ENCODE measurements at places on chromosomes 6 and 20.

- DNase-seq = no peak
Observed at GRCh38 chr6:26092443-26092842, 5.2 kb downstream of the HFE start.

- DNase-seq = no peak
Observed at GRCh38 chr6:25202504-25202903, 76.7 kb upstream of the CARMIL1 start.

DNA sequence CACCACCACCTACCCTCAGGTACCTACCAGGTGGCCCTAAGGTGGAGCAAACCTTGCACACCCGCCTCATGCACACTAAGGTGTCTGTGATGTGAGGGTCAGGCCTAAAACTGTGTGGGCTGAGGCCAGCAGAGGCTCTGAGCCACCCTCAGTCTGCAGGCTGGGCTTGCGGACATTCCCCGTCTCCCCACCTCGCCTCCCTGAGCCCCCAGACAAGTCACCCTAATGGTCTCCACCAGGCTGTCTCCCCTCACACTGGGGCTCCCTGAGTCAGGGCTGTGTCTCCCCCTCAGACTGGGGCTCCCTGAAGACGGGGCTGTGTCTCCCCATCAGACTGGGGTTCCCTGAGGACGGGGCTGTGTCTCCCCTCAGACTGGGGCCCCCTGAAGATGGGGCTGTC lies 12.5 kb downstream of the PRPH2 start:
- DNase-seq = no peak

DNA sequence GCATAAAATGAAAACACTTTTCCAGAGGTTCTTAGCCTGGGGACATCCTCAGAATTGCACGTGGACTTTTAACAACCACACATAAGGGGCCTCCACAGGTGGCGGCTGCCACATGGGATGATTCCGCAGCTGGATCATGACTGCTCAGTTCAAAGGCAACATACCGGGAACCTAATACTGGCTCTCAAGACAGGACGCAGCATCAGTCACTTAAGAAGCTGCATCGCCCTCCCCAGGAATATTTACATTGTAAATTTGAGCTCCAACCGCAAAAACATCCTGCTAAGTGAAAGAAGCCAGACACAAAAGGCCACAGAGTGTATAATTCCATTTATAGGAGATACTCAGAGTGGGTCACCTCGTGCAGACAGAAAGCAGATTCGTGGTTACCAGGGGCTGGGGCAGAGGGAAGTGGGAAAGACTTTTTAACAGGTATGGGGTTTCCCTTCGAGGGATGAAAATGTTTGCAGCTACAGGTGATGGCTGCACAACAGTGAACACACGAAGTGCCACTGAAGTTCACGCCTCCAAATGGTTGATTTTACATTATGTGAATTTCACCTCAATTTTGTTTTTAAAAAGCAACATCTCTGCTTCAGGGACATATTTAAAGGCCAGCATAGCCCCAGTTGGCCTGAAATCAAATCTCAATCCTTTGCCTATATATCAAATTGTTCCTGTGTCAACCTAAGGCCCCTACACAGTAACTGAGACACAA lies 141.5 kb downstream of the BMP7 start:
- no peak for DNase-seq

- DNase-seq = no peak
Observed at GRCh38 chr6:56771189-56771588, 128.5 kb upstream of the DST start.

DNA sequence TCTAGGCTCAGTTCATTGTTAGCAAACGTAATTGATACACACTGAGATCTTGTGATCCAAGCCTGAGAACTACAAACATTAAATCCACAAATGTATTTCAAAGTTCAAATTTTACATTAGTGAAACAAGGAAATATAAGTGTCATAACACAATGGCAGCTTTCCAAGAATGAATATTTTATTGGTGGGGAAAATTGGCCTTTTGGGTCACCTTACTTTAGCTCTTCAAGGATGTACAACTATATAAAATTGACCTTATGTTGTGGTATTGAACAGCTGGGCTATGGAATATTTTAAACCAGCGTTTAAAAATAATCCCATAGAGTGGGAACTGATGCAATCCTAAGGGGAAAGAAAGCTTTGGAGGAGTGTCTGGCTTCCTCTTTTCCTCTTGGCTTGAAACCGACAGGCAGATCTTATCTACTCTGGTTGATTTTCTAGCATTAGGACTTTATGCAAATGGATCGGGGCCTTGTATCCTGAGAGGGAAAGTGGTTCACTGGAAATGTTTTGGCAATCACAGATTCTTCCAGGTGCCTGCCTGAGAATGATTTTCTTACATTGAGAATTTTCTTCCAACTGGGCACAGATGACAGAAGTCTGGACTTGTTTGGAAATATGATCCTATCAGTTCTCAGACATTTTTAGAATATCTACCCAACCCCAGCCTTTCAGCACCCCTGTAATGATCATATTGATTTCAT lies 184.8 kb upstream of the ECI2 start:
- no peak for DNase-seq

GRCh38 chr6:87724983-87725811 lies 23.2 kb upstream of the AKIRIN2 start:
- peak; percentile 78 for DNase-seq

DNA sequence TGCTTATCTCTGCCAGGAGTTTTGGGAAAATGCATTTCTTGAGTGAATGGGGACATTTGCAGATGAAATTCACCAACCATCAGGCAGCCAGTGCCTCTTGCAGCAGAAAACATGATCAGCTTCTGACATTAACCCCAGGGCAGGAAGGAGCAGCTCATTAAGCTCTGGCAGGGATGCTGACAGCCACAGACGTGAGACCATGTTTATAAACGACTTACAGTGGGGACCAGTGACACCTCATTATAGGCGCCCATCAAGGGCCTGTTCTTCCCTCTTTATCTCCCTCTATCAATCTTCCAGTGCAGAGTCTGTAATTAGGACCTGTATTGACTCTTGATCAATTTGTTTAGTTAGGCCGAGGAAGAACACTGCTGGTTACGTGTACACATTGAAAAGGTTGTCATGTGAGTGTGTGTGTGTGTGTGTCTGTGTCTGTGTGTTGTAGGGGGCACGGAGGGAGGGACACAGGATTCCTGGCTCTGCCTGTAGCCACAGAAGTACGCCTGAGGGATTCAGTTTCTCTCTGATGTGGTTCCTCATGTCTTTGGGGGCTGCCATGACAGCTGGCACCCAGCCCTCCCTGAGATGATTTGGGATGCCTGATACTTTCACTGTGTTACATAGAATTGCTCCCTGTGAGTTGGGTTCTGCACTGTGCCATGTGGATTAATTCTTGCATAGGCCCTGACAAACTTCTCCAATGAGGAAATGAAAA lies 428.4 kb upstream of the CHD6 start:
- no peak for DNase-seq

GRCh38 chr6:24391208-24391607 lies 11.5 kb upstream of the MRS2 start:
- no peak for DNase-seq

- no peak for DNase-seq
Observed at GRCh38 chr6:79810185-79810705, 137.1 kb downstream of the ELOVL4 start.

GRCh38 chr20:51622004-51622874 lies 79.7 kb upstream of the NFATC2 start:
- DNase-seq = no peak

- no peak for DNase-seq
Observed at GRCh38 chr6:446418-447366, 55.1 kb downstream of the IRF4 start.

- no peak for DNase-seq
Observed at GRCh38 chr6:166803471-166803870, 152.9 kb downstream of the RNASET2 start.

DNA sequence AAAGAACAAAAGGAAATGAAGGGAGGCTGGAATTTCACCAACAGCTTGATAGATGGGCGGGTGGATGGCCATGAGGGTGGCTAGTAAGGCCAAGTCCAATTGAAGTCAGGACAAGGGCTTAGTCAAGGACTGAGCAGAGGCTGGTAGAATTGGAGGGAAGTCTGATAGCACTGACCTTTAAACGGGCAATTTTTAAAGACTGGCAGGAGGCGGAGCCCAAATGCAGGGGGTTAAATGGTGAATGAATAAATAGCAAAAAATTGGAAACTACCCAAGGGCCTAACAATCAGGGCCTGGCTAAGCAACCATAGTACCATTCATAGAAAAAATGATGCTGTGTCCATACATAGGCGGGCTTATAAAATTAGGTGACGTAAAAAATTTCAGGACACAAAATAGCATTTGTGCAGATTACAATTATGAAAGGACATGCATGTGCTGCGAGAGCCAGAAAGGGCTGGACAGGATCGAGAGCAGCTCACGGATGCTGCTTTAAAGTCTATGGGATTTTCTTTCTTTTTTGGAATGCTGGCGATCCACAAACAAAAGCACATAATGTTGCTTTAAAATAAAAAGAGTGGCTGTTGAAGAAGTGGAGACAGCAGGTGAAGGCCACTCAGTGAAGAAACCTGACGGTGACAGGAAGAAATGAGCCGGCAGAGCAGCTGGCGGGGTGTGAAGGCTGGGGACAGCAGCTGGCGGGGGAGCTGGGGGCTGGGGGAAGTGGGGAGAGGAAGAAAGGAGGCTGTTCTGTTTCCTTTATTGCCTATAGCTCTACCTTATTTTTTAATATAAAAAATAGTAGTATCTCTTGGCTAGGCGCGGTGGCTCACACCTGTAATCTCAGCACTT lies 42.8 kb upstream of the TAF8 start:
- no peak for DNase-seq

DNA sequence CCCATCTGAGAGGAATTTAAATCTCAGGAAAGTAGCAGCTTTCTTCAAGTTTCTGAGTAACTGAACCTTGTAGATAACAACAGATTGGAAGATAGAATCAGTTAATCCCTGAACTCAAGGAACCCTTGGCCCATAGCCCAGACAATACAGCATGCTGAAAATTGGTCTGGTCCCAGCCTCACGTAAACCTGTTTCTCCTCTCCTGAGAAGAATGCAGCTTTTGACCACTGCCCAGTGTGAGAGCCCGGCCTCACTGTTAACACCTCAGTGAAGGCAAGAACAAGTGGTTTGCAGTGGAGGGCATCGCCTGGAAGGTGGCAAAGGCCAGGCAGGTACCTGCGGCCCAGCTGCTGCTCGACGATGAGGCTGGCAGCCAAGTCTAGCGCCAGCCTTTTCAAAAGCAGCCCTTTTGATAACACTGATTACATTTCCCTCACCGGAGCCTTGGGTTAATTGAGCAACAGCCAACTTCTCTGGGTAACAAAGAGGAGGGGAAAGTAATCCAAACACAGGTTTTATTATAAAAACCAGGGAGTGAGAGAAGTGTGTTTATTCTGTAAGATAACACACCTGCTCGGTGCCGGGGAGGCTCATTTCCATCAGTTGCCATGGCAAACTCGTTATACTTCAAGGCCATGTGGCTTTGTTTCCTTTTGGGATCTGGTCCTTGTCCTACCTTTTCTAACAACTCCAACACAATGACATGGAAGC lies 54.0 kb downstream of the TRAF3IP2 start:
- peak; percentile 52 for DNase-seq

- DNase-seq = no peak
Observed at GRCh38 chr20:63091901-63092659, 85.3 kb upstream of the BHLHE23 start.

DNA sequence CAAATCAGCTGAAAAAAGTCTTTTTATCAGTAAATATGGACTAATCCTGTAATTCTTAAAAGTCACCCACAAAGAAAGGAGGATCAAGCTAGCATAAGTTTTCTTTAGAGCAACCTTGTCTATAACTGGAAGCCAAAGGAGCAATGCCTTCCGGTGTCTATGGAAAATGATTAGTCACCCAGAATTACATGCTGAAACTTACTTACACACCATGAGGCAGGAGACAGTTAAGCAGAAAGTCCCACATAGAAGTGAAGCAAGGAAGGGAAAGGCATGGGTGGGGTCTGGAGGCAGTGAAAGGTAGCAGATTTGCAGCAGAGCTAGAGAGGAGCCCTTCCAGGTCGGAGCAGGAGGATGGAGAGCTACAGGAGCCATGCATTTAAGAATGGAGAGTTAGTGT lies 153.7 kb upstream of the RIPOR2 start:
- DNase-seq = peak; percentile 47

- no peak for DNase-seq
Observed at GRCh38 chr6:35160642-35161041, 19.5 kb upstream of the TCP11 start.

GRCh38 chr20:60586269-60587050 lies 628.2 kb downstream of the CDH26 start:
- DNase-seq = no peak

DNA sequence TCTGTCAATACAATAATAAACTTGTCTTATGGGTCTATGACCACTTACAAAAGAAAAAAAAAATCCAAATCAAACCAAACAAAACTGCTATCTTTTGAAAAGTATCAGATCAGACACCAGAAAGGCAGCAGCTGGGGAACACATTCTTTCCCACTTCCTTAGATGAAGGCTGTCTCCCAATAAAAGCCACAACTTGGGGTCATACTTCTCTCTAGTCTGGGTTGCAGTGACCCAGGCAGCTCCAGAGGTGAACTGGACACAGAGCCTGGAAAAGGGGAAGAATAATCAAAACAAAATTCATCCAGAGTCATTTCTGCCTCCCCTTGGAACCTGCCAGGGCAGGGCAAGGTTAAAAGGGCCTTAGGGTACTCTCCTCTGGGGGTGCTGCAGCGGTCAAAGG lies 19.1 kb downstream of the ATXN1 start:
- DNase-seq = no peak

GRCh38 chr20:39376788-39377187 lies 414.6 kb downstream of the DHX35 start:
- no peak for DNase-seq

DNA sequence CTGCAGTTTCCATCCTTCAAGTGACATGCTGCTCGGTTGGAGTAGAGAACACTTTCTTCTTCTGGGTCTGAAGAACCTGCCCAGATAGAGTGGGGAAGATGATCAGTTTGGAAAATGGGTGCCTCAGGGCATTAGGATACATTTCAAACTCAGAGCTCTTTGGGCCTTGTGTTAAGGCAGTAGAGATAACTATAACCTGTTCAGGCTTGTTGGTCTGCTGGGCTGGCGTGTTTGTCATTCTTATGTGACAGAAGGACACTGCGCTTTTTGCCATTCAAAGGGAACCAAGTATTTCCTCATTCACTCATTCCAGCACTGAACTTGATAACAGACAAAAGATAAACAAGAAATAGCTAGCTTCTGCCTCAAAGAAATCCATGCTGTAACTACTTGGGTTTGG lies 3.8 kb downstream of the TOMM34 start:
- DNase-seq = no peak

DNA sequence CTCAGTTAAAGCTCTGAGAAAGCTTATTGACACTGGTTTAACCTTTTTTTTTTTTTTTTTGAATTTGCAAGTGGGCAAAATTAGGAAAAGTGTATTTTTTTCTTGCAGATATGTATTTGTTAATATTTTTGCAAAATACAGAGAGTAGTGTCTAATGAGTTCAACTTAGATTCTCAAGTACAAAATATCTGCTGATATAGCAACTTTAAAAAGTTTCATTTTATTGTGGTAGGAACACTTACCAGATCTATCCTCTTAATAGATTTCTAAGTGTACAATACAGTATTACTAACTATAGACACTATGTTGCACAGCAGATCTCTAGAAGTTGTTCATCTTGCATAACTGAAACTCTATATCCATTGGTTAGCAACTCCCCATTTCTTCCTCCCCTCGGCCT lies 30.9 kb upstream of the HDDC2 start:
- no peak for DNase-seq

- DNase-seq = peak; percentile 69
Observed at GRCh38 chr6:36615018-36615761, 21.0 kb downstream of the SRSF3 start.

- no peak for DNase-seq
Observed at GRCh38 chr6:38149531-38149930, 330.0 kb downstream of the ZFAND3 start.
